CD4-positive, alpha-beta T cell treated with Interleukin-17A for 1 hour (primary cell): ENCODE measurements at places on chromosomes 1 and 21.
A peak's percentile ranks its signal among the peaks of the same experiment; 100 is the strongest.

DNA sequence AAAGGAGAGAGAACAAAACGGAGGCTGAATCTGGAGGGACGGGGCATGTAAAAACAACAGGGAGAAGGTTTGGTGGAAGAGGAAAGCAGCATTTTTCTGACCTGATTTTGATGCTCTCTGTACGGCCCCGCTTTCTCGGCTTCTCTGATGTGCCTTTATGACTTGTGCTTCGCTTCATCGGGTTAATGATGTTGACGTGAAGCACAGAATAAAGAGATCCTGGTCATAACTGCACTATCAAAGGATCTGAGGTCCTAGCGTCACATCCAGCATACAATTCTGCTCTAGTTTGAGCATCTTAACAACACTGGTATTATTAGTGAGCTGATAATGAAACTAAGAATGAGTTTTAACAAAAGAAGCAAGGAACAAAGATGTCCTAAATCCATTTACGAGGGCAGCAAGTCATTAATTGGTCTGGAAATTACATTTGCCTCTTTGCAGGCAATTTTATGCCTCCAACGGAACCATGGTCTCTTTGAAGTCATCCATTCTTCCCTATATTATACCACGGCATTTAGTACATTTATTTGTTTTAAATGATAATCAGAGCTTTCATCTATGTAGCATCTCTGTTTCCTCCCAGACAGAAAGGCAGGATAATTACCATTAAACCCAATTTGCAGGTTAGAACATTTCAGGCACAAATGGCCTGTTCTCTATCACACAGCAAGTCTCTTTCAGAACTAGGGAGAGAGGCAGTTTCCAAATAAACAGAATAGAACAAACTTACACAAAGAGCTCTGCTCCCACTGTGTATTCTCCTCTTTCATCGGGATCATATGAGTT, 45.3 kb upstream of the B3GALNT2 start:
- no peak for DNase-seq

DNA sequence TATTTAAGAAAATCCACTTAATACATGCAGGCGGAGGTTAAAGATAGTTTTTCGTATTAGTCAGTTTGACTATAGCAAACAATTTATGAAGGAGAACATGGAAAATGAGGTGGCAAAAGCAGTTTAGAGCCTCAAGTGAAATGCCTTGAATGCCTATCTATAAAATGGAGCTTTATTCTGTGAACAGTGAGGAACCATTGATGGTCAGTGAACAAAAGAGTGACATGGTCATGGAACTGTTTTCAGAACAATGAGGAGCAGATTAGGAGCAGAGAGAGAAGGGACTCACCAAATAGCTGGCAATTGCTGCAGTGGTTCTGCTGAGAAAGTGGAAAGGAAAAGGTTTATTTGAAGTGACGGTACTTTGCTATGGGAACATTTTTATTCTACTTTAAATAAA, 299.8 kb downstream of the DUSP10 start:
- DNase-seq = no peak

DNA sequence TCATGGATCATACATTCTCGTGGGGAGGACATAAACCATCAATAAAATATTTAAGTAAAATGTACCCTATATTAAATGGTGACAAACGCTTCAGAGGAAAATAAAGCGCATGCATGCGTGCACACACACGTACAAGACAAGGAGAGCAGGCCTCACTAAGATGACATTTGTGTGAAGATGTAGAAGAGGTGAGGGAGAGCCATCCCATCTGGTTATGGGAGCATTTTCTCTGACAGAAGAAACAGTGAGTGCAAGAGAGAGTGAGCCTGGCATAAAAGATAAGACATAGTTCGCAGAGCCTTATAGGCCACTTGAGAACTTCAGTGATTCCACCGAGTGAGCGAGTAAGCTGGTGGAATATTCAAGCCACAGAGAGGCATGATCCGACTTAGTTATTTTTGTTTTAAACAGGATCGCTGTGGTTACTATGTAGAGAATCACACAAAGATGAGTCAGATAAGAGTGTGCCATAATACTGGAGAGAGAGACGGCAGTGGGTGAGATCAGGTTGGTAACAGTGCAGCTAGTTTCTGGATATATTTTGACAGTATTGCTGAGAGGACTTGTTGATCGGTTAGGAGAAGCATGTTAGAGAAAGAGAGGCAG, 624.2 kb downstream of the PLPP3 start:
- no peak for DNase-seq

DNA sequence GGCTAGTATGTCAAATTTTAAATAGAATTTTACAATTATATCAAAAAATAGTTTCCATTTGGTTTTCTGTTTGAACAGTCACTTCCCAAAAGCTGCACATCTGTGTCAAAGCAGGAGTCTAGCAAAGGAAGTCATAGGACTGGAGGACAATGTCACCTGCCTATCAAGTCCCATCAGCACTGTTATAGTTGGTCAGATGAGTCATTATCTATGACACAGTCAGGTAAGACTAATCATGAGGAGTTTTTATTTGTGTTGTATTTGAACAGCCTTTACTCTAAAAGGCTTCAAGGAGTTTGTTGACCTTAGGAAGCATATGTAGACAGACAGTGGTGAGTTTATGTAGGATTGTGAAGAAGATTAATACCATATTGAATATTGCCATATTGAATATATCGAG, 74.2 kb upstream of the QSOX1 start:
- DNase-seq = no peak

DNA sequence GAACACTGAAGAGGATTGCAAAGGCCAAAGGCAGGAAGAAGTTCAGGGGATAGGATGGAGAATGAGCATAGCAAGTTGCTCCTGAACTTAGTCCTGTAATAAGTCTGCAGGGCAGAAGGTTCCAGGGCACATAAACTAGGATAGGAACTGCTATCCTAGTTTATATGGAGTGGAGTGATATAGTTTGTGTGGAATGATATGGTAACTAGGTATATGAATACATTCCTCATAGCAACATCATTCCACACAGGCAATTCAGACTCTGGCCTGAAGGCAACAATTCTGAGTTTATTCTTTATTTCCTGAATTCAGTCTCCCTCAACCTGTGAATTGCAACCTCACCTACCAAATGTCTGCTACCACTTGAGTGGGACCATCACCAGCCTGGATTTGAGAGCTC, 154.9 kb upstream of the GREM2 start:
- DNase-seq = no peak

GRCh38 chr1:243438815-243439214, 183.0 kb downstream of the SDCCAG8 start:
- no peak for DNase-seq

GRCh38 chr1:40064797-40065499, 24.4 kb downstream of the CAP1 start:
- no peak for DNase-seq

- no peak for DNase-seq
Observed at GRCh38 chr1:236753516-236753915, 41.6 kb upstream of the MTR start.

DNA sequence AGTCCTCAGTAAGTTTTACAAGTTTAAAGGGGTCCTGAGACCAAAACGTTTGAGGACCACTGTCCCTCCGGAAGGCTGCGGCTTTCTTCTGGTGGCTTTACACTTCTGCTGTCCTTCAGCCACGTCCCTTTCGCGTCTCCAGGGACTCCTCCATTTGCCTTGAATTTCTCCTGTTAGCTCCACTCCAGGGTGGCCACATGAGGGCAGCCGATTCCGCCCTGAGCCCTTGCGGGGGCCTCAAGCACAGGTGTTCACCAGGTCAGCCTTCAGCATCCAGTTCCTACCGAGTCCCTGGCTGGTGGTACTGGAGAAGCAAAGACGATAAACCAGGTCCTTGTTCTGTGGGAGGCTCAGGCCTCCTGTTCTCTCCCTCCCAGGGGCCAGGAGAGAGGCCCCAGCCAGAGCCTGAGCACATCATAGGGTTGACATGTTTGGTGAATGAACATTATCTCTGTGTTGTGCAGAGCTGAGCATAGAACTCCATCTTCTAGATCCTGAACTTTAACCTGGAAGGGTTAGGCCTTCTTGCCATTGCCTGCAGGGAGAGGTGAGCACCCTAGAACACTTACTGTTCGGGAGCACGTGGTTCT, 27.4 kb upstream of the COQ8A start:
- peak; percentile 34 for DNase-seq

DNA sequence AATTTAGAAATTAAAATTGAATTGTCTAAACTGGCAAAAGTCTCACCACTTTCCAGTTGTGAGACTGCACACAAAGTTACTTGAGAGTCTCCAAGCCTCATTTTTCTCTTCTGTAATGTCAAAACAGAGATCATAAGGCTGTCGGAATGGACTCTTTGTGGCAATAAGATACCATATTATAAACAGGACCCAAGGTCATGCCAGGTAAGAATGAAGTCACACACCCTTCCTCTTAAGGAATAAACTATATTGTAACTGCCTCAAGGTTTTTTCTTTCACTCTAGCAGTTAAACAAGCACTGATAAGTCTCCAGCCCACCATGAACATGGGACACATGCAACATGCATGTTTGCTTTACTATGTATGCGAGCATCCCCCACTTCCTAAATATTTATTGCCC, 50.1 kb upstream of the DIRAS3 start:
- DNase-seq = no peak

GRCh38 chr1:103194060-103194459, 85.7 kb upstream of the COL11A1 start:
- no peak for DNase-seq

DNA sequence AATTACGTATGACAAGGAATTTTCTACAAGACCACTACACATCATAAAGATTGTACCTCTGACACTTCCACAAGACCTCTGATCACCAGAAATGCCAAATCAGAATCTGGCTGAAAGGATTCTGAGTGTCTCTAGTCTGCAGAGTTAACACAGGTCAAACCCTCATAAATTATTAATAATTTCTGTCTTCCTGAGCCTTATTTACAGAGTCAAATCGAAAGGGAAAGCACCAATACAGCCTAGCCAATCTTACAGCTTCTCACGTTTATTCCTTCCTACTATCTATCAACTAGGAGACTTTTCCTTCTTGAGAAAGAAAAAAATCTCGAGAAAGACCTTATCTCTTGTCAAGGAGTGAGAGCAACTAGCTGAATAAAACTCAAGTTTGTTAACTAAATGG, 2151.6 kb downstream of the MRPL39 start:
- no peak for DNase-seq

DNA sequence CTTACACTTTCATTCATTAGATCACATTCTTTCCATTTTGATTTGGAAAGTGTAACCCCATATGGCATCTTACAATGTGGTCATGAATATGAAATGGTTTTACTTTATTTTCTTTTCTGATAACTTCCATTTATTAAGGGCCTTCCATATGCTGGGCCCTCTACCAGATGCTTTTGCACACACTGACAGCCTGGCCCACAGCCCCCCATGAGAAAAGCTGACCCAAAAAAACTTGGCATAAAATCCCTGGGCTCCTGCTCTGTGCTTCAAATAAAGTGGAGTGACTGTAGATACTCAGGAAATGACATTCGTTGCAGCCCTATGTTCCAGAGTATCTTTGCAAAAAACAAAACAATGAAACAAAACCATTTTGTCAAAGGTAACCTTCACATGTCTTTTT, 48.8 kb downstream of the PRDX6 start:
- DNase-seq = no peak

GRCh38 chr1:166479052-166479631, 312.3 kb upstream of the FAM78B start:
- DNase-seq = peak; percentile 60

- no peak for DNase-seq
Observed at GRCh38 chr1:27569088-27569460, 34.9 kb downstream of the AHDC1 start.

GRCh38 chr1:169288011-169288414, 79.6 kb downstream of the NME7 start:
- DNase-seq = no peak

GRCh38 chr1:14065486-14065885, 365.5 kb downstream of the PRDM2 start:
- no peak for DNase-seq

DNA sequence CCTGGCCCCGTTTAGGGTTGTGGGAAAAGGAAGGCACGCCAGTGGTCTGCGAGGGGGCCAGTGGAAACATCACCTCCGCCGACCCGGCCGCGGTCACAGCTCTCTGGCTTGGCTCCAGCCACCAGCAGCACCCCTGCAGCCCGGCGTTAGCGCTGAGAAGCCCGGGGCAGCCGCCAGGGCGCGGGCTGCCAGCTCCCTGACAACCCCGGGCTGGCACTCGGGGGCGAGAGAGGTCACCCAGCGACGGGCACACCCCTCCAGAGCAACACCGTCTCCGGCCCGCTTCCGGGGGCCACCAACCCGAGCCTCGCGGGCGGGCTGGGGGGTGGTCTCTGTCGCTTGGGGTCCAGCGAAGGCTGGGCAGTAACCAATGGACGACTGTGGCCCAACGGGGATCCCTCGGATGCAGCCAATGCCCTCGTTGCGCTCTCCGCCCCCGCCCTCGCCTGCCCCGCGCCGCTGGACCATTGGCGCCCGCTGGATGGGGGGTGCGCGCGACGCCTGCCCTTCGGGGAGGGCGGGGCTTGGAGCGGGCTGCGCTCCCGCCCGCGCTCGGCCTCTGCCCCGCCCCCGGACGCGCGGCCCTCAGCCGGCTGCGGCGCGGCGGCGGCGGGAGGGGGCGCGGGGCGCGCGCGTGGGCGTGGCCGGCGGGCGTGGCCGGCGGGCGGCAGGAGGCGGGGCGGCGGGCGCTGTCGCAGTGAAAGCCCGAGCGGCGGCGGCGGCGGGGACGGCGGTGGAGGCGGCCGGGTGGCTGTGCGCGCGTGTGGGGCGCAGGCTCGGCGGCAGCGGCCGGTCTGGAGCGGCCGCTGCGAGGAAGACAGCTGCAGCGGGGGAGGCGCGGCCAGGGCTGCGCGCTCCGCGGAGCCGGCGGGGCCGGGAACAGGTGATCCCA, at the start of gene MAN1C1:
MAN1C1 (plus strand) TSS at position 697 of the 892 bp plus-strand sequence. CDS start 1,007 bp downstream, outside the sequence.
- peak; percentile 88 for DNase-seq

GRCh38 chr1:162946701-162947100, 85.7 kb upstream of the CCDC190 start:
- DNase-seq = no peak

- DNase-seq = no peak
Observed at GRCh38 chr1:39613250-39613649, 26.2 kb downstream of the HEYL start.

DNA sequence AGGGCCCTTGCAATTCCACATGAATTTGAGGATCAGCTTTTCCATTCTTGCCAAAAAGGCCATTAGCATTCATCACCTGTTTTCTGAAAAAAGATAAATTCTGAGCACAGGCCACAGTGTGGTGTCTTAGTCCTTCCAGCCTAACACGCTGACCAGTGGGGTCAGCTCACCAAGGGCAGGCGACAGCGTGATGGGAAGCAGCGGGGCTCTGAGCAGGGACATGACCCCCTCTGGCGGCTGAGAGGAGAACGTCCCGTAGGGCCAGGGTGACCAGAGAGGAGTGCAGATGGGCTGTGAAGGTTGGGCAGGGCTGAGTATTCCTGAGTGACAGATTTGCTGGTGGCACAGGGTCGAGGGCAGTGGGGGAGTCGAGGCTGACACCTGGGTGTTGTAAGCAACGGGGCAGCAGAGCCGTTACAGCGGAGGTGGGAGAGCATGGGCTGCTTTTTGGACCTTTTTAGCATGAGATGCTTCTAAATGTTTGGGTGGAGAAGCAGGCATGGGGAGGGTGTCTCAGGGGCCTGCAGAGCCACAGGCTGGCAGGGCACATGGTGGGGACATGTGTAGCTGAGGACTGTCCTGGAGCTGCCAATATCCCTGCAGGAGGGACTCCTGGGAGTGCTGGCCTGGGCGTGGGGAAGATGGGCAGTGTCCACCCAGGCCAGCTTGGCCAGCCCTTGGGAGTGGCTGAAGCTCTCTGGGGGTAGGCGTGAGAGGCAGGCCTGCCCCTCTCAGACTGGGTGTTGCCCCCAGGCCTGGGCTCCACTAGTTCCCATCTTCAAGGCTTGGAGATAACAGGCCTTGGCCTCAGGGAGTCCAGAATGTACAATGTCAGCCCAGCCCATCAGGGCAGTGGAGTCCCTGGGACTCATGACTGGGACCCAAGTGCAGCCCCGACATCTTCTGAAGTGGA, 8.6 kb upstream of the CALML6 start:
- peak; percentile 76 for DNase-seq
